ENCODE measurements at places on chromosomes 7 and 10. TPM values are rescaled to one million over a fixed set of nuclear protein-coding genes. Genes with fewer than 3 reads are reported as not detected.

The TBX20 gene
- polyA plus RNA-seq, result not detected

The PHYHIPL gene
- polyA plus RNA-seq, result 16.4 TPM

The HOXA2 gene
- 13.4 TPM for polyA plus RNA-seq

The DNAJB12 gene
- polyA plus RNA-seq, result 33.9 TPM

The PON1 gene
- polyA plus RNA-seq, result 0.62 TPM

The IGFBP3 gene
- polyA plus RNA-seq, result 81.6 TPM

The UNCX gene
- polyA plus RNA-seq, result 6.6 TPM

The LRRTM3 gene
- polyA plus RNA-seq, result 4.1 TPM

DNA sequence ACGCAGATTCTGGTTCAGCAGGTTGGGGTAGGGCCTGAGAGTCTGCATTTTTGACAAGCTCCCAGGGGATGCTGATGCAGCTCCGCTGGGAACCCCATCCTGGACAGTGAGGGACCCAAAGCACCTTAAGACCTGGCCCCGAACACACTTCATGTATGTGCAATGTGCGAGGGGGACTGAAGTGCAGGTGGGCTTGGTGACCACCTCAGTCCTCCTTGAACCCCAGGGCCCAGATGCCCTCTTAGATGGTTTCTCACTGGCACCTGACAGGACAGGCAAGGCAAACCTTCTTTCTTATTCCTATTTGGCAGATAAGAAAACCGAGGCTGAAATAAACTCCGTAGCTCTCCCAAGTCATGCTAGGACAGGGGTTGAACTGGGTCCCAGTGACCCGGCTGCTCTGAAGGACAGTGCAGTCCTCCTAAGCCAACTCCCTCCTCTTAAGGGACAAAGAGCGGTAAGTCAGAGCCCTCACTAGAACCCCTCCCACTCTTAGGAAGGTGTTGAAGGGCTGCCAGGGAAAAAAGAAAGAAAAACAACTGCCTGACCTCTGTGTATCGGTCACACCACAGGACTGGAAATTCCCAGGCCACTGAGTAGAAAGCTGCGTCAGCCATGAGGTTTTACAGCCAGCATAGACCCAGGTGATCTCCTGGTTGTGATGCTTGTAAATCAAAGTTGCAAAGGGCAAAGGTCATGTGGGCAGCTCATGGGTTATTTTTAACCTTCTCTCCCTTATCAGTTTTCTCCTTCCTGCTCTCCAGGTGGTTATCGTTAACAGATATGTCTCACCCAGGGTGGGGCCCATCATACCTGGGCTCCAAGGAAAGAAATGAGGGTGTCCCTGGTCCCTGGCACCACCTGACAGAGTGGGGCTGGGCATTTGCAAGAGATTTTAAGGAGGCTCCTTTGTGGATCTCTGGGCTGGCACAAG, 90.9 kb upstream of the SMNDC1 start:
- DNase-seq, result no peak

DNA sequence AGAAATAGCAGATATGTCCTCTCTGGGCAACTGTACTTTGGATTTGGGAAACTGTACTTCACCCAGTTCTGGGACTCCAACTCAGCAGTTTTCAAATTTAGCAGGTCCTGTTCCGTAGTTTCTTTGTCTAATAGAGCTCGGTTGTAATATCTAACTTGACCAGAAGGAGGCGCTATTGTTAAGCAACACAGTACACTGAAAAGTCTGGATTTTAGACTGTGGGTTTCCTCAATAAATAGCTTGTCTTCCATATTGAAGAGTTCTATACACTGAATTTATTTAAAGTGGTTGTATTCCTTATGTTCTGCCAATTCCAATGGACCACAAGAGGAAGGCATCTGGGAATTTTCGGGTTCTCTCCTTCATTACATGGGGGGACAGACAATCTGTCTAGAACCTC, 39.8 kb downstream of the ELFN1 start:
- no peak for DNase-seq

- peak; percentile 29 for DNase-seq
These were observed 10.0 kb upstream of the EMX2 start for GRCh38 chr10:117532451-117533107.

- DNase-seq, result no peak
These were observed 620 bp downstream of the BET1 start for GRCh38 chr7:94003446-94004023.

- DNase-seq, result no peak
These were observed 19.6 kb downstream of the SRI start for GRCh38 chr7:88200261-88200660.

GRCh38 chr7:139441961-139442360, 41.5 kb downstream of the KLRG2 start:
- no peak for DNase-seq

DNA sequence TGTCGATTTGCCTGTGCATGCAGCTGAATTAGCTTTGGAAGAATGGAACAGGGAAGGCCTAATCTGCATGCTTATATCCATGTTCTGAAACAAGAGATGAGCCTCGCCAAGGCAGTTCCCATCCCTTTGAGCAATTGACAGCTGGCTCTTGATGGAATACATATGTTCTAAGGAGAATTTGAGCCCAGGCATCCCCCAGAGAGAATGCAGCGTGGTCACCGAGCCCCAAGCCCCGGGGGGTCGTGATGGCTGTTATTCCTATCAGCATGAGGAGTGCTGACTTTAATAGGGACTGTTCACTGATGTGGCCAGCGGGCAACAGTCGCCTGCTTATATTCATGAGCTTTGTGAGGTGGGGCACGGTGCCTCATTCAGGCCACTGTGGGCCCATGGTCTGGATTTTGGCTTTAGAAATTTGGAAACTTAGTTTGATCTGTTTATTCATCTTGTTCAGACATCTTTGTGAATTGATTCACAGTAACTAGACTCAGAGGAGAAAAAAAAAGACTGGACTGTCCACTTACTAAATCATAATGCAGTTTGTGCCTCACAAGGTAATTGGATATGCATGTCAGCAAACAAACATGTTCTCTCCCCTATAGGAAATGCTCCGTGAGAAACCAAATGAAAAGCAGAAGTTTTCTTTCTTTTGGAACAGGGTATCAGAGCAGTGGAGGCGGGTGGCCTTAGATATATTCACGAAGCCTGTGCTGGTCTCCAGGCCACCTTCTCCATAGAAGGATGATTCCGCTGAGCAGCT, 204.9 kb downstream of the CCDC3 start:
- no peak for DNase-seq

GRCh38 chr7:98372993-98373392, 27.9 kb downstream of the BAIAP2L1 start:
- no peak for DNase-seq

- DNase-seq, result no peak
These were observed 22.5 kb downstream of the CHN2 start for GRCh38 chr7:29217113-29217512.

- DNase-seq, result no peak
These were observed 290.9 kb downstream of the SUGCT start for GRCh38 chr7:40425696-40426095.

- no peak for DNase-seq
These were observed 8.4 kb upstream of the IFT22 start for GRCh38 chr7:101330011-101330484.

DNA sequence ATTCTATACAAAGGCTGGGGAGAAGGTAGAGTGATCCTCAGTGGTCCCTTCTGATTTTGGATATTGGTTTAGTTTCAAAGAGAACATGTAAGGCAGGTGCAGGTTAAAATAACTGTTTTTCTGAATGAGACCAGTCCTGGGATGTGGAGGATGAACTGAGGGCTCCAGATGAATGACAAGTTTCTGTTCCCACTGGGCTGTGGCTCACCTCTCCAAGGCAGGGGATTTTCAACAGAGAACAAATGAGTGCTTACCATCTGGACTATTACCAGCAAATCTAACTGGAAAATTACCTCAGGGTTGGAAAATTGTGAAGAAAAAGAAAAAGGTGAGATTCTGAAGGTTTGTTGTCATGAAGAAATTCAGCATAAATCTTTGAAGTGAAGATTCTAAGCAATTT, 8.0 kb downstream of the LAMB4 start:
- no peak for DNase-seq

- DNase-seq, result no peak
These were observed 31.5 kb downstream of the CUL1 start for GRCh38 chr7:148729984-148730733.

DNA sequence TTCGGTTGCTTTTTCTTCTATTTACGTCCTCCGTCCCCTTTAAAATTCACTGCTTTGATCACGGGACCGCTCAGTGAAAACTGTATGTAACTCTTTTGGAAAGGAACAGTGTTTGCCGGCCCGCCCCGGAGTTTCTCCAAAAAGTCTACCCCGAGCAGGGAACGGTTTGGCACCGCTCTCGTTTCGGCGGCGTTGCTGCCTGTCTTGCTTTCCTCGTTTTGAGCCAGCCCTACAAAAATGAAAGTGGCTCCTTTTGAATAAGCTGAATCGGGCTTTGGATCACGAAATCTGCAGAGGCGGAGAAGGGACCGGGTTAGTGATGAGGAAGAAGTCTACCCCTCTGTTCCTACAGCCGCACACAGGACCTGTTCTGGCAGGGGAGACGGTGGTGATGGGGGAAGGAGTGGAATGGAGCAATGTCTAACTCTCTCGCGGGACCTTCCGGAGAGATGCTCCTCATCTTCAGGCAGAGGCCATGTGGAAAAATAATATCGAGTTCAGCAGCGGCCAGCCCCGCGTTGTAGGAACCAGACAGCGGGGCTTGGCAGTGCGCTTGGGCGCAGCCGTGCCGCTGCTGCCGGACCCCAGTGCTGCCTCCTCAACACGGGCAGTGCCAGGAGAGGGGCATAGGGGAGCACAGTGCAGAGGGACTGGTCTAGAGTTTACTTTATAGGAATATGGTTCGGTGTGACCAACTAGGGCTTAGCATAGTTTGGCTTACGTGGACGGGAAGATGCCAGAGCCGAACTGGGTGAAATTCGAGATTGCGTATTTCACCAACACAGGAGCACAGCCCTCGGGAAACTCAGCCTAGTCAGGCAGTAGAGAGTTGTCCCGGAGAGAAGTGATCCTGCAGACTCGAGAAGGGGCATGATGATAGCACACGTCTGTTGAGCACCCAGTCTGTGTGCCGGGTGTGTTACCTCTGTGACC, 1.4 kb downstream of the HTRA1 start:
- DNase-seq, result no peak

GRCh38 chr10:8057636-8058273, 3.3 kb downstream of the GATA3 start:
- no peak for DNase-seq

DNA sequence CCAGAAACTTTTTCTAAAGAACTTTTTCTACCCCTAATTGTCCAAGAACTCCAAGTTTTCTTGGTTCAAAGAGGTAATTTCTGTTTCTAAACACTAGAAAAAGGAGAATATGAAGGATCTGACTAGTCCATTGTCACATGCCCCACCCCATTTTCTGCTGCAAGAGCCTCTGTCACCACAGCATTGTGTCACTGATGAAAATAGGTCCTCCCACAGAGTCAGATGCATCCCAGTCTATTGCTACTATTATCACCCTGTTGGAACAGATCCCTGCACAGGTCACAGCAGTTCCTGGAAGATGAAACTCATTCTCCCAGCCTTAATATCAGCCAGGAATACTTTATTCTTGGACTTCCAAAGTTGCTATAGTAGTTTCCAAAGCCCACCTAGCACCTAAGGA, 7.5 kb upstream of the CFTR start:
- DNase-seq, result no peak

- no peak for DNase-seq
These were observed 118.9 kb downstream of the NEBL start for GRCh38 chr10:20778008-20778757.

DNA sequence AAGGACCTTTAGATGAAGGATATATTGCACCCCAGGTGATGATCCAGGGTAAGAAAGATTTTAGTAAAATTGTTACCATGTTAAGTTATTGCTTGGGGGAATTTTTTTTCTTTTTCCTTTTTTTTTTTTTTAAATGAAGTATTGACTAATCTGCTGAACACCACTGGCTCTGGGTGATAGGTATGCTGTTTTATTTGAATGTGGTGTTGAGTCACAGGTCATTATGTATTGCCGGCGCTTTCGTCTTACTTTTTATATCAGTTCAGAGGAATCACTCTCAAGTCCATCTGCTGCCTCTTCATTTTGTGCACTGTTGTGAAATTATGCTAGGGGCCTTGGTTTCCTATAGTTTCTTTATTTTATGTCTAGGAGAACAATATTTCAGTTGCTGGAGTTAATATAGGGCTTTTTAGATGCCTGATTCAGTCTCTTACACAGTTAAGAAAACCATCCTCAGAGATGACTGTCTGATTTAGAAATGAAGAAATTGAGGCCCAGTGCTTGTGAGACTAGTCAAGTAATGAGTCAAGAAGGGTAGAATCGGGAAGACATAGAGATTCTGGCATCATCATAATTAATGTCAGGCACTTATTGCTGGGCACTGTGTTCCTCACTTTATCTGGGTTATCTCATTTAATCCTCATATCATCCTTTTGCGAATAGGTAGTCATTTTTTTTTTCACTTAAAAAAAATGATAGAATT, 38.7 kb downstream of the NRF1 start:
- DNase-seq, result no peak

DNA sequence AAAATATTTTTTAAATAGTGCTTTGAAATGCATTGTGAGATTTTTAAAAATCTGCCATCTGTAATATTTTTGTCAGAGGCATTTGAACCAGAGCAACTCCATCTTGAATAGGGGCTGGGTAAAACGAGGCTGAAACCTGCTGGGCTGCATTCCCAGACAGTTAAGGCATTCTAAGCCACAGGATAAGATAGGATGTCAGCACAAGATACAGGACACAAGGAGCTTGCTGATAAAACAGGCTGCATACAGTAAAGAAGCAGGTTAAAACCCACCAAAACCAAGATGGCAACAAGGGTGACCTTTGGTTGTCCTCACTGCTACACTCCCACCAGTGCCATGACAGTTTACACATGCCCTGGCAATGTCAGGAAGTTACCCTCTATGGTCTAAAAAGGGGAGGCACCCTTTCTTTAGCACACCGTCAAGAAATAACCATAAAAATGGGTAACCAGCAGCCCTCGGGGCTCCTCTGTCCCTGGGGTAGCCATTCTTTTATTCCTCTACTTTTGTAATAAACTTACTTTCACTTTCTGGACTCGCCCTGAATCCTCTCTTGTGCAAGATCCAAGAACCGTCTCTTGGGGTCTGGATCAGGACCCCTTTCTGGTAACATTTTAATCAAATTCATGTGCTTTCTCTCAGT, 273.7 kb downstream of the SEMA3D start:
- DNase-seq, result no peak

DNA sequence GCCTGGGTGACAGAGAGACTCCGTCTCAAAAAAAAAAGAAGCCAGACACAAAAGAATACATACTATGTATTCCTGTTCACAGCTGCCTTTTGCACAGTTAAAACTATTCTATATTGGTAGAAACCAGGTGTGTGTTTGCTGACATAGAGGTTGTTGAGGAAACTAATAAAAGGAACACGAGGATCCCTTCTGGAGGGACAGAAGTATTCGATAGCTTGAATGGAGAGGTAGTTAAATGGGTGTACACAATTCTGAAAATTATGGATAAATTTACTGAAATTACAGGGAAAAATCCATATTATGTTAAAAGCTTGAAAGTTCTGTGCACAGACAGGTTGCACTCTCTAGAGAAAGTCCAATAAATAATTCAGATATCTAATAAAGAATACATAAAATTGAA, 71.5 kb downstream of the CUBN start:
- no peak for DNase-seq

GRCh38 chr7:122975341-122975740, 20.2 kb downstream of the TAS2R16 start:
- no peak for DNase-seq

Measured in left renal cortex interstitium (tissue), 4 donors.